ENCODE measurements at places on chromosomes 3 and 15. TPM values are rescaled to one million over a fixed set of nuclear protein-coding genes. Genes with fewer than 3 reads are reported as not detected.

The SENP8 gene
- total RNA-seq: 1.6 TPM

The GOLGA6L7 gene
- not detected for total RNA-seq

The CD276 gene
- 2.0 TPM for total RNA-seq

The TM6SF1 gene
- 23.7 TPM for total RNA-seq

The CELSR3 gene
- total RNA-seq: 20.1 TPM

The NMNAT3 gene
- 5.0 TPM for total RNA-seq

The ZPLD1 gene
- not detected for total RNA-seq

The ARHGEF26 gene
- total RNA-seq: 0.17 TPM

The TGM5 gene
- 0.95 TPM for total RNA-seq

The NR2E3 gene
- total RNA-seq: not detected

All from natural killer cell treated with Interleukin-12 subunit alpha and Interleukin-12 subunit beta and Interleukin-15 and Interleukin-18, amount 100 ng/mL, for 72 hours (primary cell).